ENCODE measurements at places on chromosomes 2 and 18.

DNA sequence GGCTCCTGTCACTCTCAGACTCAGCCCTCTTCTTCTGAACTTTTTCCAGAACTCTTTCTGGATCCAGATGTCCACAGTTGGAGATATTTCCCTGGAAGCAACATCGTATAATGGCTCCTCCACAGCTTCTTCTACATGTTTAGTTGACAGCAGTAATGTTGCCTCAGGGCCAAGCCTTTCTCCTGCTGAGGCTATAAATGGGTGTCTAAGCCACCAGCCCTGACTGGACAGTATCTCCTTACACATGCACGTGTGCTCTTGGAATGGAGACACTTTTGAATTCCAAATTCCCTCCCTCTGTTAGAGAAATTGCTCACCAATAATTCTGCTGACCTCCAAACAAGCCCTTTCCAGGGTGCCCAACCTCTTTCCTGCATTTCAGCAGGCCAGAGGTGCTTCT lies 156.2 kb upstream of the PIK3C3 start:
- DNase-seq, result no peak

DNA sequence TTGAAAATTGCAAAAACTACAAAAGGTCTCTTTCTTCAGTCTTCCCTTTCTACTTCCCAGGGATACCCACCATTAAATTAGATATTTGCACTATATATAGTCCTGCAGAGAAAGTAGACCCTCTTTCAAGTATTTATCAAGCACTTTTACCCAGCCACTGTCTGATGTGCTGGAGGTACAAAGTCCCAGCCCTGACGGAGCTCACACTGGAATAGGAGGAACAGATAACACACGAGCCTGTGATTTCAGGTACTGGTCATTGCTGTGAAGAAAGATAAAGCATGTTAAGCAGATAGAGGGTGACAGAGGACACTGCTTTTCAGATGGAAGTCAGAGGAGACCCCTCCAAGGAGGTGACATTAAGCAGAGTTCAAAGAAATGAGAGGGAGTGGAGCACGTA lies 19.6 kb downstream of the SEC11C start:
- DNase-seq, result no peak

- no peak for DNase-seq
Measured at GRCh38 chr2:9248363-9248762, 41.8 kb downstream of the ASAP2 start.

DNA sequence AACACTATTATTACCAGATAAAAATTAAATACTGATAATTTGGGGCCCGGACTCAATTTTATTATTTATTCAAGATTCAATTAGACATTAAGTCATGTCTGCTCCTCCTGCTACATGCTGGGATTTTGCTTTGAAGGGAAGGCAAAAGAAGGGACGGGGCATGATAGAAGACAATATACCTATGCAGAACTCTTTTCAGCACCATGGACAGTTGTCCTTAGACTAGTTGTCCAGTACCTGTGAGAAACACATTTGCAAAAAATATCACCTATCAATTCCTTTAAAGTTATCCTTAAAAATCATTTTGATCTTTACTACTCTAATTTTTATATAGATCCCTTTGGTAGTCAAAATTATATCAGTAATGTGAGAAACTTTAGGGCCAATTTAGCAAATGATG lies 100.2 kb upstream of the SULT1C3 start:
- no peak for DNase-seq

DNA sequence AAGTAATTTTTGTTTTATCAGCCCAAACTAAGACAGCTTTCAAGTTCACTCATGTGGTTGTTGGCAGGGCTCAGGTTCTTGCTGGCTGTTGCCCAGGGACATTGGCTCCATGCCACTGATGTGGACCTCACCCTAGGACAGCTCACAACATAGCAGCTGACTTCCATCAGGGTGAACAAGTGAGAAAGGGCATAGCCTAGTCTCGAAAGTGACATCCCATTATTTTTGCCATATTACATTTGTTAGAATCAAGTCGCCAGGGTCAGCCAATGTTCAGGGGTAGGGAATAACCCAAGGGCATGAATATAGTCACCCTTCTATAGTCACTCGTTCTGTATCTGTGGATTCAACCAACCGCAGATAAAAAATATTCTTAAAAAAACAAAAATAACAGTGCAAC lies 10.7 kb upstream of the CWC22 start:
- no peak for DNase-seq

DNA sequence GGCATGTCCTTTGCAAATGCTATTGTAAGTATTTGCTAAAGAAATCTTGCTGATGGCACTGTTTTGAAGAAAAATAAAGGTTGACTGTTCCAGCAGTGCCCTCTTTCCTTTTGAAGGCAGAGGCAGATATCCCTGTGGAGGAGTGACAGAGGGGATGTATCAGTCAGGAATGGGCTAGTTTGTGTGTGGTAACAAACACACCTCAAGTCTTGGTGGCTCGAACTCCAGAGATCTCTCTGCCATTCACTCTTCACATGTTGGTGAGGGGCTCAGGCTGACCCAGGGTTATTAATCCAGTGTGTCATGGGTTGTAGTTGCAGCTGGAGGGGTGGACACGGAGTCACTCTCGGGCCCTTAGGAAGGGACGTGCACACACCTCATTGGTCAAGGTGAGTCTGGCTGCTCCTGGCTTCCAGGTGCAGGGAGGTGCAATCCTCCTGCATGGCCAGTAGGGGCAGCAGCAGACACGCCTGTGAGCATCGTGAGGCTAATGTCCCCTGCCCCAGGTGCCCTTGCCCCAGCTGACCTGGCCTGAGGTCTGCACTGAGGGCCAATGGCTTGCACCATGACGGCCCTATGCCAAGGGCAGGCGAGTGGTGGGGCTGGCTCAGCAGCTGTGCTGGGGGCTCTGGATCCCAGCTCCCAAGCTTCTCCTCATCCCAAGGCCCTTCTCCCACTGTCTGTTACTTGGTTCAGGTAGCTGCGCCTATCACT lies 146.5 kb downstream of the ASB1 start:
- DNase-seq, result no peak

DNA sequence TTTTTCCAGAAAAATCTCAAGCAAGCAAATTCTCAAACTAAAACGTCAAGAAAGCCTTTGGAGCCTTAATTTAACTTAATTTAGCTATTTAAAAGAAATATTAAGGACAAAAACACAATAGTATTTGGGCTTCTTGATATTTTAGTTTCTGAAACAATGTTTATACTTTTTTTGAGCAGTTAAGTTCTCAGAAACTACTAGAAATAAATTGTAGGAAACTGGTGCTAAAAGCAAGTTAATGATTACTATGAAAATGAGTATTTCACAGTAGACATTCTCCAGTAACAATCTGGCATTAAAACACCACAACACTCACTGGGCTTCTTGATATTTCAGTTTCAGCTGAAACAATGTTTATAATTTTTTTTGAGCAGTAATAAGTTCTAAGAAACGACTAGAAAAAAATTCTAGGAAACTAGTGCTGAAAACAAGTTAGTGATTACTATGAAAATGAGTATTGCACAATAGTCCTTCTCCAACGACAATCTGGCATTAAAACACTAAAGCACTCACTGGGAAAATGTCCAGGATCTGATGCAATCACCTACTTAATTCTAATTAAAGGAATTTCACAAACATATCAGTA lies 45.1 kb downstream of the TRAK2 start:
- no peak for DNase-seq

DNA sequence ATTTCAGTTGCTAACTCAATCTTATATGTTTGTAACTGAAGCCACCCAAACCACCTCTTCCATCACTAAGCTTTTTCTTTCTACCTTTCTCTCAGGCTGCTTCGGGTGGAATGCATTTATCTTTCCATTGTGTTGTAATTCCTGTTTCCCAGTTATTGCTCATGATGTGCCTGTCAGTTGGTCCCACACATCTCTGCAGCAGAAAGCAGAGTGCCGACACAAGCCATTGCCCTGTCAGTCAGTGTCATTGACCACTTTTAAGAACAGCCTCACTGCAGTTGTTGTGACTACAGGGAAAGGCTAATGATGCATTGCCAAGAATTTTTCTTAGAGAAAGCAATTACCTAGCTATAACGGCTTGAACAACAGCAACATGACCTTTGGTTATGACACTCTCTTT lies 24.8 kb upstream of the KCNJ3 start:
- DNase-seq, result no peak

GRCh38 chr2:25483607-25484266 lies 142.0 kb upstream of the DNMT3A start:
- DNase-seq, result no peak

DNA sequence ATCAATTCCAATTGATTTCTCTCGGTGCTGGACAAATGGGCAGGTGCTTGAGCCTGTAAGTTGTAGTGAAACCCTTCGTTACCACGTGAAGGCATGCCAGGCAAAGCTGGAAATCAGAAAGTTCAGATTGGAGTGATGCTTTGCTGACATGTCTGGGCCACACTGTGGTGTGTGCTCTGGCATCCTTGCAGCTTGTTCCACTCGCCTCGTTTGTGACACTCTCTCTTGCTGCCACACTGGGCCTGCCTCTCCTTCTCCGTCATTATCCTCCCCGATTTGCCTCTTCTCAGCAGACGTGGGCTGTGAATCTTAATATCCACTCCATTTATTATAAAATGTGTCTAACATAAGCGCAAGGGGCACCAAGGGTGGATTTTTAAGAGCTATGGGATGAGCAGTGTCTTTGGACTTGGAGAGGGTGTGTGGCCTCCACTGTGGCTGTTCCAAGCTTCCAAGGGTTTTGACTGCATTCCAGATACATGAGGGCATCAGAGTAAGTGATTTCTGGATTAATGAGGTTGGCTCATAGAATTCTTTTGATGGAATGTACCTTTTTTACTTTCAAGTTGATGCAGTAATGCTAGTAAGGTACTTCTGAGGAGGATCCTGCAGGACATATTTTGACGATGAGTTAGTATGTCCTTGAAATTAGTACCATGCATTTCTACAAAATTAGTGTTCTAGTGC lies 238.8 kb downstream of the TPGS2 start:
- DNase-seq, result no peak

DNA sequence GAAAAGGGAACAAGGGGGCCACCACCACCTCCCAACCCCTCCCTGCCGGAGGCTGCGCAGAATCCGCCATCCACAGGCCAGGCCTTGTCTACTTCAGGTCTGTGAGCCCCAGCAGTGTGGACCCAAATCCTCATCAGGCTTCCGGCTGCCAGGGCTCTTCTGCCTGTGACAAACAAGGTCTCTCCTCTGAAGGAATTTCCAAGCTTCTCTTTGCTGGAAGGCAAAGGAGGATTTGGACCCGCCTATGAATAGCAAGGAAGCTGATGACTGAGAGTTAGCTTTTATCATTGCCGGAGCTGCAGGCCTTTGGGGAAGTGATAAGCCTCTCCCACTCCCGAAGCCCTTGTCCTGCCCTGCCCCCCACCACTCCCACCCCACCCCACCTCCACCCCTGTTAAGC lies 93.7 kb upstream of the SH3BP4 start:
- DNase-seq, result no peak

DNA sequence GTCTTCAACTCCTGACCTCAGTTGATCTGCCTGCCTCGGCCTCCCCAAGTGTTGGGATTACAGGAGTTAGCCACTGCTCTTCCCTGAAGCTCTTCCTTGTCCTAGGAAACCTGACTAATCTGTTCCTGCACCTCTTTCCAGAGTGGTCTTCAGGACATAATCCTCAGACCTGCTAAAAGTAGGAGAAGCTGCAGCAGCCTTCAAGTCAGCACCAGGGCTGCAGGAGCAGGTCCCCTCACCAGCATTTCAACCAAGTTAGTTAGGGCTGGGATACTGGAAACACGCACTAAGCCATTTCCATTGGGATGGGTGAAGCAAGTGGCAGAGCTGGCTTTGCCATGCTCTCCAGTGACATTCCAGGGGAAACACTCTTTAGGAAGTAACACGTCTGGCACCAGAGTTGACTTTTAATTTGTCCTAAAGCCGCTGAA lies 9.9 kb downstream of the NCL start:
- no peak for DNase-seq

GRCh38 chr2:129765326-129765677 lies 214.2 kb upstream of the RAB6C start:
- DNase-seq, result no peak

DNA sequence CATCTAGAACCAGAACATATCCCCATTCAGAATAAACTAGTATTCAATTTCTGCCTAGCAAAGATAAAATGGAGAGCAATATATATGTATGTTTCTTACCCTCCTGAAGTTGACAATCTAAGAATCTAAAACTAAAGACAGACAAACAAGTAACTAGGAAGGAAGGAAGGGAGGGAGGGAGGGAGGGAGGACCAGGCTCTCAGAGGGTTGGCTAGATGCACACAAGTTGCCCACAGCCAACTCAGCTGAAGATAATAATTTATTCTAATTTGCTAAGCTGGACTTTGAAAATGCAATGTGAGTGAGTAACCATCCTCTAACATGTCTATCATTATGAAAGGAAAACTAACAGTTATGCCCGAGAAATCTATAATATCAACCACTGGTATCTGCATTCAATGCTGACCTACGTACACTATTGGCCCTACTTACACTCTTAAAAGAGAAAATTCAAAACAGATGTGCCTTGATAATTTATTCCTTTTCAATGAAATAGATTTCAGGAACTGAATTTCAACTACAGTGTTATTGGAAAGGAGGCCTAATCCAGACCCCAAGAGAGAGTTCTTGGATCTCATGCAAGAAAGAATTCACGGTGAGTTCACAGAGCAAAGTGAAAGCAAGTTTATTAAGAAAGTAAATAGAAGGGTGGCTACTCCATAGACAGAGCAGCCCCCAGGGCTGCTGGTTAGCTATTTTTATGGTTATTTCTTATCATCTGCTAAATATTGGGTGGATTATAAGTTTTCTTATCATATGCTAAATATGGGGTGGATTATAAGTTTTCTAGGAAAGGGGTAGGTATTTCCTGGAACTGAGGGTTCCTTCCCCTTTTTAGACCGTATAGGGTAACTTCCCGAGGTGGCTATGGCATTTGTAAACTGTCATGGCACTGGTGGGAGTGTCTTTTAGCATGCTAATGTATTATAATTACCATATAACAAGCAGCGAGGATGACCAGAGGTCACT lies 288.5 kb upstream of the SLC39A10 start:
- no peak for DNase-seq

GRCh38 chr2:12296915-12297314 lies 419.8 kb upstream of the TRIB2 start:
- no peak for DNase-seq

DNA sequence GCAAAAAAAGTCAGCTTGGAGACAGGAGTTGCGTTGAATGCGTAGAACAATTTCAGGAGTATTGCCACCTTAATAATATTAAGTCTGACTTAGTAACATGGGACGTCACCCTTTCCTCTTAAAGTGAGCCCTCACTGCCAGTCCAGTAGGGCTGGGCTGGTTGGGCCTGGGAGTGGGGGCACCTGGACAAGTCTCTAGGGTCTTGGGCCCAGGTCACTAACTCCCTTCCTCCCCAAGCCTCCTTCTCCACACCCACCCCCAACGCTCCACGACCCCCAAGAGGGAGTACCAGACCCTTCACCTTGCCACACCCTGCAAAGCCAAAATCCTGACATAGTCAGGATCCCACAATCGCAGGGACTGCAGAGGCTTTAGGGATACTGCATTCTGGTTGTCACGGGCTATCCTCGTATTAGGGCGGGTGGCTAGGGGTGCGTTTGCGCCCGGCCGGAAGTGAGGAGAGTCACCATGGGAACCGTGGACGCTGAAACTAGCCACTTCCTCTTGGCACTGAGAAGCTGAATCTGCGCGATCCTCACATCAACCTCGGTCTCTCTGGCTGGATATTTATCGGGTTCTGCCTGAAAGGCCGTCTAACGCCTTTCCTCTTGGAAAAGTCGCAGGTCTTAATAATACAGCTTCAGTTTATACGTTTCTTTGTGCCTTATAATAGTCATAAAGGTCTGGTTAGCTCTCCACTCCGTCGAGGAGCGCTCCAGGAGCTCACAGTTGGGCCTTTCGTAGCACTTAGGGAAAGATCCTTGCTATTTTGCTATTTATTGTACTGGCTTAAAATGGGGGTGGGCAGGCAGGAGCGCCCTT lies 10.3 kb upstream of the CXXC1 start:
- peak; percentile 38 for DNase-seq

- no peak for DNase-seq
Measured at GRCh38 chr2:232876978-232877441, 6.9 kb downstream of the SNORC start.
